ENCODE measurements at places on chromosomes 16 and 17.

DNA sequence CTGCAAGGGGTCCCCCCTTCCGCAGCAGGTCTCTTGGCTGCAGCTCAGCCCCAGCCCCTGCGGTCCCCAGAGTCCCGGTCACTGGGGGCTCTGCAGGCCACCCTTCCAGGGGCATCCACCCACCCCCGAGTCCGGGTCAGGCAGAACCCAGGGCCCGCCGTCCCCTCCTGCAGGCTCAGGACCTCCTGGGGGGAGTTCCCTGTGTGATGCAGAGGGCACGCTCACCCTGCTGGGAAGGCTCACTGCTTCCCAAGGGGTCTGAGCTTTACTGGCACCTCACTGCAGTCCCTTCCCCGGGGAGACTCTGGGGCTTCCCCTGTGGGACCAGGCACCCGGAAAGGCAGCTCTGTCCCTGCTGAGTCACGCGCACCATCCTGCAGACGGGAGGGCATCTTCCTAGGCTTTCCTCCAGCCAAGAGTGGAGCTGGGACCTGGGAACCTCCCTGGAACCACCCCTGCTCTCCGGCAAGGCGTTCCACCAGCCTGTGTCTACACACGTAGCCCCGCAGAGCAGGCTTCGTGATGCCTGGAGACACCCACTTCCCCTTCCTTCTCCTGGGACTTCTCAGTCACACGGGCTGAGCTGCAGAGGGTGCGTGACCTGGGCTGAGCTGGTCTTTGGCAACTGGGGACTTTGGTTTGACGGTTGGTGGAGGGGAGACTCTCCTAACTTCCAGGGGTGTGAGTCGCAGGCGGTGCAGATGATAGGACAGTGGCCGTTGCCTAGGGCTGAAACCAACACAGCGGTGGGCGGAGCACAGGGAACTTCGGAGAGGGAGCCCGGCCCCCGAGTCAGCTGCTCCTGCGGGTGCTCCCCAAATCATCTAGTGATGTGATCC lies 23.4 kb downstream of the SLC25A10 start:
- ATAC-seq: peak; percentile 19

DNA sequence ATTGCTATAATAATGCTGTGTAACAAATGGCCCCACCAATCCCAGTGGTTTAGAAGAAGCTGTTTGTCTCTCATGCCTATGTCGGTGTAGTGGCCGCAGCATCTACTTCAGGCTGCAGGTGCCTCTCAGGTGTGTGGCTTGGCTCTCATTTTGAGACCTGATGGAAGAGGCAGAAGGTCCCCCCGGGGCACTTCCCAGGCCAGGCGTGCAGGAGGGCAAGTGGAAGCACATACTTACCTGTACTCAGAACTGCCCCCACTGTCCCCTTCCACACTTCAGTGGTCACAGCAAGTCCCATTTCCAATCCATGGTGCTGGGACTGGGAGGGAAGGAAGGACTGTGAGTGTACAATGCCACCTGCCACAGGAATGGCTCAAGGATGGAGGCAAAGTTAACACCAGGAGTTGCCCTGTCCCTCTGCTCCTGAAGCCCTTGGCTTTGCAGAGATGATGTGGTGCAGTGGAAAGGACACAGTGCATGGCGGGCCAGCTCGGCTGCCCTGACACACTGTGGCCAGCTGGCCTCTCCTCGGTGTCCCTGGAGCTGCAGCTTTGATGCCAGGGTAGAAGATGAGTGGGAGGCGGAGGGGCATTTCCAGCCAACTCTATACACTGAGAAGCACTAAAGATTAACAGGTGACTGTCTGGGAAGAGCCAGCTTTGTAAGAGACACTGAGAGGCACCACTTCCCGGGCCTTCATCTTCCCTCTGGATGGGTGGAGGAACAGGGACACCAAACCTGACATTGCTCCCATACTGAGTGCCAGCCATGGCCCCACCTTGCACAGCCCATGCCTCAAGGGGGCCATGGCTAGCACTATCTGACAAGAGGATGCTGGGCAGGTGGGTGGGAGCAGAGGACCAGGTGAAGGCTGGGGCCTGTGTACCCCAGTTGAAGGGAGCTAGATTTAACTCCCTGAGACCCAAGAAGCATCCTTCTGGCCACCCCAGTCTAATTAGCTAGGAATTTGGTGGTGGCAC lies 105.9 kb downstream of the METRNL start:
- ATAC-seq: no peak

DNA sequence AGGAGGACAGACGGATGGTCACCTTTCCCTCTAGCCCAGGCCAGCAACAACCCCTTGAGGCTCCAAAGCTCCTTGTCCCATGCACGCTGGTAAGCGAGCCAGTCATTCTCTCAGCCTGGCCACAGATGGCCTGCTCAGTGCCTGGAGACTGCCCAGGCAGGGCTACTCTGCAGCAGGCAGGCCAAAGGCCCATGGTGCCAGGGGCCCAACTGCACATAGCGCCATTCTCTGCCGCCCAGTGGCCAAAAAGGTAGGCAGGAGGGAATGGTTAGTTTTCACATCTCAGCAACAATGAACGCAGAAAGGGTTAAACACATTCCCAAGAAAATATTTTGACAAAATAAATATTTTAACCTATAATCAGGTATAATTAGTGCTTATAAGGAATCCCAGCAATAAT lies 7.7 kb upstream of the SREBF1 start:
- ATAC-seq: no peak

DNA sequence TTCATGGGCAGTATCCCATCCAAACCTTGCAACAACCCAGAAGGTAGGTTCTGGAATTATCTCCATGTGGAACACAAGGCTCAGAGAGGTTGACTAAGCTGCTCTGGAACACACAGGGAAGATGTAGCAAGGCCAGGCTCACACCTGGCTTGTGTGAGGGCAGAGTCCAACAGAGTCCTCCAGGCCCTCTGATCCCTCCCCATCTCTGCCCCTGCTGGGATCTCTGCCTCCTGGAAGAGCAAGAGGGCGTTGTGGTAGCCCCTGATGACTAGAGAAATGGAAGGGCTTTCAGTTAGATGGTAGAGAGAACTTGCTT lies 7.0 kb upstream of the PPP1R1B start:
- no peak for ATAC-seq

GRCh38 chr17:75825748-75826370 lies 18.3 kb downstream of the UNC13D start:
- ATAC-seq: no peak

DNA sequence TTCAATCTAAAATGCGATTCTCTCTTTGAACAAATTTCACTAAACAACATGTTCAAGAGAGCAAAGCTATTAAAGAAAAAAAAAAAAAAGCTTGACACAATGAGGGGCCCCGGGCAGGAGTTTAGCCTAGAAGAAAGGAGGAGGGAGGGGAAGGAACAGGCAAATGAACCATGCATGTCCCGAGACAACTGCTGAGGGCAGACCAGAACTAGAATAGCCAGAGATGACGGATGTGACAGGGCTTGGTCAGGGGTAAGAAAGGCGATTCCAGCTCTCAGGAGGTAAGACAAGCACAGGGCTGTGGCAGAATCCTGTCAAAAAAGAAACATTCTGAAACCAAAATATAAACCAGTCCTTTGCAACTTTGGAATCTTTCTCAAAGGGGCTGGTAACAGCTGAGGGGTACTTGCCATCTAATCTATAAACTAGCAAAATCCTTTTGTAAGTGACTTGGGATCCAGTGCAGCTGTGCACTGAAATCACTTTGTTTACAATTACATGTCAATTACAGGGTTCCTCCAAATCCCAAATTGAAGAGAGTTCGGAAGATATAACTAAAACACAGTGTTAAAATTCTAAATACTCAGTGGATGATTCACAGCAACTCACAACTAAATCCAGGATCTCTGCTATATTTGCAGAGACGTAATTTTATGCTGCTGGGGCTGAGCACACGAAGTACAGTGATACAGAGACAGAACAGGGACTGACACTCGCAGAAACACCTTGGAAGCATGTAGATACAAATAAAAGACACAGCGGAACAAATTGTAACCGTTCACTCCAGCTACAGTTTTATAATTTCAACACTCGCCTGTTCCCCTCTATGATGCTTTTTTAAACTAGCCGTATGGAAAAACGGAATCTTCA lies 567.4 kb upstream of the ZFHX3 start:
- ATAC-seq: no peak

DNA sequence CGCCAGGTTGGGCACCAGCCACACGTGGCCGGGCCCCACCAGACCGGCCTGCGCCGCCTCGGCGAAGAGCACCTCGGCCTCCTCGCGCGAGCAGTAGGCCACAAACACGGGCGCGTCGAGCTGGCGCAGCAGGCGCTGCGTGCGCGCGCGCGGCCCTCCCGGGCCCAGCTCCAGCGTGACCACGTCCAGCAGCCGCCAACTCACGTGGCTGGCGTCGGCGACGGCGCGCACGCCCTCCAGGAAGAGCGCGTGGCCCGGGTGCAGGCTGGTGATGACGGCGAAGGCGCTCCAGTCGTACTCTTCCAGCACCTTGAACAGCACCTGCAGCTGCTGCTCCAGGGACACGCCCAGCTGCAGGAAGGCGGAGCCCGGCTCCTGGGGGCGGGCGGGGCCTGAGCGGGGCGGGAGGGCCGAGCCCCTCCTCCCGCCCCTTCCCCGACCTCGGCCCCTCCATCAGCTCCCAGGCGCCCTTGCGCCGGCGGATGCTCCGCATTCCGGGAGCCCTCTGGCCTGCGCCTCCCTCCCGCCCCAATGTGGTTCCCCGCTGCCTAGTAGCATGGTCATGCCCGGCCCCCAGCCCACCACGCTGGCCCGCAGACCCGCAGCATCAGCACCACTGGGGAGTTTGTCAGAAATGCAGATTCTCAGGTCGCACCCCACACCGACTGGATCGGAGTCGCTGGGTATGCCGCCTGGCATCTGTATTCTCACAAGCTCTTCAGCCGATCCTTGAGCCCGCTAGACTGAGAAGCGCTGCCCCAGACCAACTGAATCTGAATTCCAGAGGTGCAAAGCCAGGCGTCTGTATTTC lies 7.2 kb downstream of the GRIN2C start:
- ATAC-seq: peak; percentile 78

DNA sequence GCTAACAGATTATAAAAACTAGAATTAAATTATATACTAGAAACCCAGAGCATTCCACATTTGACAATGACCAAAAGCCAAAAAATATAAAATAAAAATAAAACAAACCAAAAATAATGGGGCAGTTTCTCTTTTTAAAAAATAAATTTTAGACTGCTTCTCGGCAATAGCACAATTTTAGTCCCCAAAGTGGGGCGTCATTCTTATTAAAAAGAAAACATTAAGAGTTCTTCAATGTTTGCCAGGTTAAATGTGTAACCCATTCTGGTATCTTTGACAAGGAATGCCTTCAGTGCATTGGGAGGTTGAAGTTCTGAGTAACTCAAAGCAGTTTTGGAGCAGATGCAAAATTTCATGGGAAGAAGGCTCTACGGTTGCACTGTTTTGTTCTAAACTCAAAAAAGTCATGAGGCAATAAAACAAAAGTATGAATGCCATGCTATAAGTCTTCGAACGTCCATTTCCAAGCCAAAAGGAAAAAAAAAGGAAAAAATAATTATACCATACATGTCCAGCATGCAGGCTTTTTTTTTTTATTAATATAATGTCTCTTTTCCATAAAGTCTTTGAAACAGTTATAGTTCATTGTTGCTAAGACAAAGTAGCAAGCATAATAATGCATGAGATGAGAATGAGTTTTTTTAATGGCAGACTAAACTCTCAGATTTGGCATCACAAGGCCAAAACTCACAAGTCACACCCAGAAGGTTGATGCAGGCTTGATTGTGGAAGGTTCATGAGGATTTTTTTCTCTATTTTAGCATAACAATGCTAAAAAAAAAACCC lies 3.1 kb downstream of the MAF start:
- no peak for ATAC-seq

- no peak for ATAC-seq
Measured at GRCh38 chr17:36493956-36494355, 7.5 kb downstream of the ZNHIT3 start.

DNA sequence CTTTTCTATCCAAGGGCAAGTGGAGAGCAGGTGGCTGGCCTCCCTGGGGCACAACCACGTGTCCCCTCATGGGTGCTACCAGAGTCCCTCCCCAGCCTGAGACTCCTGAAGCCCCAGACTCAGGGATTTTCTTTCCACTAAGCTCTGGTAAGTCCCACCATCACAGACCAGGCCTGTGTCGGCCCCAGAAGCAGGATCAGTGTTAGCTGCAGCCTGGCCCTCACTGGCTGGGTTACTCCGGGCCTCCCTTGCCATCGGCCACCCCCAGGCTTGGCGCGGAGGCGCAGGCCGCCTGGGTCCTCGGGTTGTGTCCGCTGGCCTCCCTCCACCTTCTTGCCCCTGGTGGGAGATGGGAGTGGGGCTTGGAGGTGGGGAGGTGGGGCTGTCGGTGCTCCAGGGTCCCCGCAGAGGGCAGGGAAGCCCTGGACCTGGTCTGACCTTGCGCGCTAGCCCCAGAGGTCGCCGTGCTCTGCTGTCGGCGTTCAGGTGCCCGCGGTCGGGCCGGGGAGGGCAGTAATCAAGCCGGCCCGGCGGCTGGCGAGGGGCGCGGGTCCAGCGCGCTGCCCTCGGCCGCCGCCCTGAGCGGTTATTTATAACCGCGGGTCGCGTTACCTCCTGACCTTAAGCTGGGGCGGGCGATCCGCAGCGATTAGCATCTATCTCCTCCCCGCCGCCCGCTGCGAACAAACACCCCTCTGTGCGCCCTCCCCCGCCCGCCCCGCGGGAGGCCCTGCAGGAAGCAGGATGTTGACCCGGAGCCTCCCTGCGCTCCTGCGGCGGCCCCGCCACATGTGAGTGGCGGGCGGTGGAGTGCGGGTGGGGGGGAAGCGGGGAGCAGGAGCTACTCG lies 78.1 kb upstream of the TOB1 start:
- peak; percentile 81 for ATAC-seq

GRCh38 chr17:6109536-6109935 lies 39.4 kb downstream of the WSCD1 start:
- no peak for ATAC-seq

DNA sequence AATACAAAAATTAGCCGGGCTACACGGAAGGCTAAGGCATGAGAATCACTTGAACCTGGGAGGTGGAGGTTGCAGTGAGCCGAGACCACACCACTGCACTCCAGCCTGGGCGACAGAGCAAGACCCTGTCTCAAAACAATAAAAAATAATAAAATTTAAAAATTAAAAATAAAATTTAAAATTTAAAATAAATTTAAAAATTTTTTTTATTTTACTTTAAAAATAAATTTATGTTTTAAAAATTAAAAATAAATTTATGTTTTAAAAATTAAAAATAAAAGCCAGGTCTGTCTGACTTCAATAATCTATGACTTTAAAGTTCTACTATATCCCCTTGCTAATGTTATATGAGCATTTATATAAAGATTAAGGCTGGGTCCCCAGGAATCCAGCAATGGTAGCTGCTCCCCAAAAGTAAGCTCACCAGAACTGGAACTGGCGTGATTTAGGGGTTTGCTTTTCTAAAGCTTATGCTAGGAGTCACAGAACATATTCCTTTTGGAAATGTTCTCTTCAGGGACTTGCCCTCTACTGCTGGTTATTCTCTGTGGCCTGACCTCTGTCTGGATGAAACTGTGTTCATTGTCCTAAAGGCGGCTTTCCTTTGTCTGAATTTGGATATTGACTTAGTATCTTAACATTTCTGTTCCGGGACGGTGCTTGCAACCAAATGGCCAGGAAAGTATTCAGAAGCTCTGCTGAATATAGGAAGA lies 140.2 kb upstream of the NOL11 start:
- no peak for ATAC-seq

GRCh38 chr16:89798832-89799370 lies 17.5 kb downstream of the FANCA start:
- no peak for ATAC-seq

- no peak for ATAC-seq
Measured at GRCh38 chr17:44077595-44077909, 7.0 kb downstream of the G6PC3 start.

Data from activated CD4-positive, CD25-positive, alpha-beta regulatory T cell treated with anti-CD3 and anti-CD28 coated beads, Interleukin-2, amount 50 U/mL, for 24 hours (primary cell).